Fibroblast of skin of abdomen (primary cell): ENCODE measurements at places on chromosomes 2 and 18.
A peak's percentile ranks its signal among the peaks of the same experiment; 100 is the strongest.

DNA sequence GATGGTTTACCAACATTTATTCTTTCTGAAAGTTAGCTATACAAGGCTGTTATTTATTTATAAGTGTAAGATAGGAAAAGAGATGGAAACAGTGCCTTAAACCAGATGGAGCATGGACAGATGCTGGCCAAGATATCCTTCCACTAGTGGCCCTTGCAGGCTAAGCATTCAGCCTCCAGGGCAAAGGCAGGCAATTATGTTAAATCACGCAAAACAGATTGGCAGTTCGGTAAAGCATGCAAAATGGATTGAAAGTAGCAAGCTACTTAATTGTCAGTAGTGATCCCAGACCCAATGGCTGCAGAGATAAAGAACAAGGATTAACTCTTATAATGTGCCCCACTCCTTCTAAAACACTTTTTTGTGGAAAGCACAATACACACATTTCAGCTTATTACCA, 105.4 kb upstream of the MAP4K3 start:
- DNase-seq, result no peak

- DNase-seq, result no peak
These were observed 486.8 kb downstream of the DPP10 start for GRCh38 chr2:114929225-114929624.

DNA sequence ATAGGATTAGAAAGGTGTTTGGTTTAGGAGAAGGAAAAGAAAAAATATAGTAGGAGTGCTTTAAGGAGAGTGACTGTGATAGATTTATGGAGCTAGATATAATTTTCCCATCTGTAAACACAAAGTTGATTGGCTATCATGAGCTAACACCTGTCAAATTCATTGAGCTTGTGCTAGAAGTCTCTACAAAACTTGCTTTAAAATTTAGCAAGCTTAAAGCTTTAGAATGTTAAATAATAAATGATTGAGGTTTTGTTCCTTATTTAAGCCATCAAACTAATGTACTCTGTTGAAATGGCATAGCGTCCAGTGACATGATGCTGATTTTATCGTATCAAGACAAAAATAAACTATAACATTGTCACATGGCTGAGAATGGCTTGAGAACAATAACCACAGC, 1497.4 kb upstream of the DDX18 start:
- no peak for DNase-seq

DNA sequence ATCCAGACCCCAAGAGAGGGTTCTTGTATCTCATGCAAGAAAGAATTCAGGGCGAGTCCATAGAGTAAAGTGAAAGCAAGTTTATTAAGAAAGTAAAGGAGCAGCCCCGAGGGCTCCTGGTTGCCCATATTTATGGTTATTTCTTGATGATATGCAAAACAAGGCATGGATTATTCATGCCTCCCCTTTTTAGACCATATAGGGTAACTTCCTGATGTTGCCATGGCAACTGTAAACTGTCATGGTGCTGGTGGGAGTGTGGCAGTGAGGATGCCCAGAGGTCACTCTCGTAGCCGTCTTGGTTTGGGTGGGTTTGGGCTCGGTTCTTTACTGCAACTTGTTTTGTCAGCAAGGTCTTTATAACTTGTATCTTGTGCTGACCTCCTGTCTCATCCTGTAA, 750.2 kb upstream of the FANCL start:
- DNase-seq, result no peak

DNA sequence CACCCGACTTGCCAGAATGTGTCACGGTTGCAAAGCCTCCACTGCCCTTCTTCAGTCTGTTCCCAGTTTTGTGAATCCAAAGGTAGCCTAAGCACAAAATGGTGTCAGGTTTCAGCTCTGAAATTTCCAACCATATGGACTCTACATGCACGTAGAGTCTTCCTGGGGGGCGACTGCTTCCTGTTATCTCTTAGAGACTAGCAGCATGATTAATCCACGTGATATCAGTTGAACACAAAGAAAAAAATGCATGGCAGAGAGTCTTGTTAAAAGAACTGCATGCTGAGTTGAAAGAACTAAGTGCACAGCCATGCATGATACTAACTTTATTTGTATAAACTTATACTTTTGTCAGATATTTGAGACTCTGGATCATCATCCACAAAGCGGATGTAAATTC, 404.4 kb downstream of the SOCS6 start:
- DNase-seq, result peak; percentile 45

DNA sequence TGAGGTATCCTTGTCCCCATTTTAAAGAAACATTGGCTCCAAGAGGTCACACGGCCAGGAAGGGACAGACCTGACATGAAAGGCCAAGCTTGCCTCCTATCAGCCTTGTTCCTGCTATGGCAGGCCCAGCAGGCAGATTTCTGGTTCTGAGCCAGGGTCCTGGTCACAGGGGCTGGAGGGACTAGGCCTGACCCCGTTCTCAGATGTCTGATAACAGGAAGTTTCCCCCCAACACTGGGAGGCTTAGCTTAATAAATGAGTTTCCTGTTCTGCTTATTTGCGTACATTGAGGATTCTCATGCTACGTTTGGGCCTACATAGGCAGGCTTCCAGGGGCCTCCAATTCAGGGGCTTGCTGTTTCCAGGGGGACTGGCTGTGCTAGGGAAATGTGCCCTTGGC, 107.8 kb upstream of the LTBP1 start:
- DNase-seq, result no peak

- DNase-seq, result peak; percentile 45
These were observed 2.5 kb downstream of the HTRA2 start for GRCh38 chr2:74532222-74532621.

GRCh38 chr2:190726255-190726654, 77.4 kb downstream of the NAB1 start:
- DNase-seq, result no peak

DNA sequence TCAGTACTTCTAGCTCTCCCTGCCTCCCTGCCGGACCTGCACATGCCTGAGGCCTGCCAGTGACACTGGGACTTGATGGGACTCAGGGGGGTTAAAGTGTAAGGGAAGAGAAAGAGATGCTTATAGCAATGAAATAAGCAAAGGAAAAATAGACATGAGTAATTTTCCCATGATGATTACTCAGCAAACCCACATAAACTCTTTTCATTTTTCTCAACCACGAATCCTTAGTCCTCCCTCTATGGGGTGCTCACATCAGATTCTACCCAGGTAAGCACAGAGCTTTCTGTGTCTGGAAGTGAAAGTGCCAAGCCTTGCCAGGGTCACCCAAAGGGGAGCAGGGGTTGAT, 44.8 kb upstream of the ANKRD62 start:
- peak; percentile 70 for DNase-seq

- DNase-seq, result peak; percentile 36
These were observed 98.9 kb upstream of the ODC1 start for GRCh38 chr2:10546975-10547391.

DNA sequence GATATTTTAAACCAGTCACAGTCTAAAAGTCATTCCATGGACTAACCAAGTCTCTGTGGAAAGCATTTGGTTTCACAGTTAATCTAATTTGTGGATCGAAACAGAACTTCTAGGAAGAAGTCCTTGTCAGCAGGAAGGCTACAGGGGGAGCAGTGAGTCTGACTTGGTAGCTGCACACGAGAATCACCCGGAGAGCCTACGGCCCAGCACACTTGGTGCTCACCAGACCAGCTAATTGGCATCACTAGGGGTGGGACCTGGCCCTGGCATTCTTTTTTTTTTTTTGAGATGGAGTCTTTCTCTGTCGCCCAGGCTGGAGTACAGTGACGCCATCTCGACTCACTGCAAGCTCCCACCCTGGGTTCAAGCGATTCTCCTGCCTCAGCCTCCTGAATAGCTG, 97.7 kb downstream of the ZNF532 start:
- no peak for DNase-seq

DNA sequence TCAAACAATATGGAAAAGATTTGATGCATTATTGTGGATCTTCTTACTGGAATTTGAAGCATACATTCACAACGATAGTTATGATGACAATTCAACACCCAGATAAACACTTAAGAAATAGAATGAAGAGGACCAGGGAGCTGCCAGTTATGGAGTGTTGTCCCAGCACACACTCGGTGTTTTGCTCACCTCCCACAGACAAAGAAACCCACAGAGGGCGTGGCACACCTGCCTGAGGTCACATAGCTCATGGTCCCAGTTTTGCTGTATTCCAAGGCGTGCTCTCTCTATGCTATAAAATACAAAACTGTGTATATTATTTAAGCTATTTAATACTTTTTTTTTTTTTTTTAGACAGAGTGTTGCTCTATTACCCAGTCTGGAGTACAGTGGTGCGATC, 31.1 kb downstream of the EFR3B start:
- no peak for DNase-seq

DNA sequence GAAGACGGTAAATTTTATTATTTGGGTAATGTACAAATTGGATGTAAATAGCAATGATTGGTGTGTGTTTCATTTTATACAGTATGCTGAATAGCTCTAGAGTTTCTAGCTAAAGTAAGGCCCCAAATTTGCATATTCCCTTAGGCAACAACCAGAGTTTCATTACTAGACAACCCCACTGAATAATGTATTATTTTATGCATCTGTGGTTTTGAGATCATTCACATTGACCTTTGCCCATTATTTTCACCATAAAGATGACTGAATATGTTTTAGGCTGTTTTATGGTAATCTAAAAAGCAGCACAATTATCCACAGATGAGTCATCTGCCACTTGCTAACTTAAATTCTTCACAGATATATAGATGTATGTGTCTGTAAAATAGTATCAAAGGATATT, 44.5 kb upstream of the C2orf74 start:
- DNase-seq, result peak; percentile 24

GRCh38 chr18:25133879-25134278, 218.1 kb downstream of the ZNF521 start:
- DNase-seq, result no peak

DNA sequence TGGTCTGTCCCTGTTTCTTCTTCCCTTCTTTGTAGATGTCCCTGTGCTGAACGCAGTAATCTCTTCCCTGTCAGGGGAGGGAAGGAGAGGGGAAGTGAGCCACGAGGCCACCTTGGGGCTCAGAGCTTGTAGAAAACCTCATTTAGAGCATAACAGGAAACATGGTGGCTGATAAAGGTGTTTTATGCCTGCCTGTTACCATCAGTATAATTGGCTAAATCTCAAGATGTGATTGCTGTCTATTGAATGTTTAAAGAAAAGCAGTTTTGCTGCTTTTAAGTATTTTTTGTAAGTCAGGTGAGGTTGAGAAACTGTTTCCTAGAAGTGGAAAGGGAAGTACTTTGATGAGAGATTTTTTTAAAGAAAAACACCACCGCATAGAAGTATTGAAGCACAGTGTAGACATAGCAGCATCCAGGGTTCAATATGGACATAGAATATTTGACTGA, 59.7 kb upstream of the PDK1 start:
- no peak for DNase-seq

GRCh38 chr2:218485986-218486667, 67.2 kb downstream of the VIL1 start:
- no peak for DNase-seq

DNA sequence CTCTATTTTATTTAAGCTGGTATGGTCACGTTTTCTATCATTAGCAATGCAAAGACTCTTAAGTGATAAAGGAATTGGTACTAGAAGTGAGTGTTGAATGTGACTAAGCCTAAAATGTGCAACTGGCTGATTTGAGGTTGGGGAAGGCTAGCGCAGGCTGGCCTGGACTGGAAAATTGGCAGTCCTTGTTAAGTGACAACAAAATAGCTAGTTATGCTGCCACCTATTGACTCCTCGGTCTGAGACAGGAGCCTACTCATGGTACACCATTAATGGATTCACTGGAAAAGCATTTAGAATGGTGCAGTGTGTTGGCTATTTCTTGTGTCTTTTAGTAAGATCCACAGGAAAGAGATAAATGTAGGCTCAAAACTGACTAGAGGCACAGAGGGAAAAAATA, 5.7 kb upstream of the WIPF1 start:
- peak; percentile 57 for DNase-seq

- DNase-seq, result no peak
These were observed 50.5 kb downstream of the SNED1 start for GRCh38 chr2:241048949-241049343.

- peak; percentile 84 for DNase-seq
These were observed 89.6 kb downstream of the MCFD2 start for GRCh38 chr2:46825939-46826568.

GRCh38 chr18:36139245-36139644, 9.5 kb downstream of the ELP2 start:
- no peak for DNase-seq

DNA sequence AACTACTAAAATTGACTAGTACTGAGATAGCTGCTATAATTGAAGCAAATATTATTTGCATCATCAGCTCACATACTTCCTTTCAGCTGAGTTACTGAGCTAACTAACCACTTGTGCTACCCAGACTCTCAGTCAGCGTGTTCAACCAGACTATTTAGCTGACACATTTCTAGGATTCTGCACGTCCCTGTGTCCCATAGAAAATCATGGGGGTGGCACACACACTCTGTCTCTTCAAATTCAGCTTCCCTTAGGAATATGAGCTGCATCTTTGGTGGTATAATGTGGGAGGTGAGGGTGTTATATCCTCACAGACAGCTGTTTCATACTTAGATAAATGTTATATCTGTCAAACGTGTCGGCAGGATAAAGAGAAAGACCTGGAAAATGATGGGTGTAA, 424.0 kb downstream of the CDH2 start:
- no peak for DNase-seq

GRCh38 chr2:218516614-218517013, 51.5 kb downstream of the USP37 start:
- no peak for DNase-seq

GRCh38 chr2:201858281-201859184, 52.2 kb downstream of the CDK15 start:
- DNase-seq, result peak; percentile 95

DNA sequence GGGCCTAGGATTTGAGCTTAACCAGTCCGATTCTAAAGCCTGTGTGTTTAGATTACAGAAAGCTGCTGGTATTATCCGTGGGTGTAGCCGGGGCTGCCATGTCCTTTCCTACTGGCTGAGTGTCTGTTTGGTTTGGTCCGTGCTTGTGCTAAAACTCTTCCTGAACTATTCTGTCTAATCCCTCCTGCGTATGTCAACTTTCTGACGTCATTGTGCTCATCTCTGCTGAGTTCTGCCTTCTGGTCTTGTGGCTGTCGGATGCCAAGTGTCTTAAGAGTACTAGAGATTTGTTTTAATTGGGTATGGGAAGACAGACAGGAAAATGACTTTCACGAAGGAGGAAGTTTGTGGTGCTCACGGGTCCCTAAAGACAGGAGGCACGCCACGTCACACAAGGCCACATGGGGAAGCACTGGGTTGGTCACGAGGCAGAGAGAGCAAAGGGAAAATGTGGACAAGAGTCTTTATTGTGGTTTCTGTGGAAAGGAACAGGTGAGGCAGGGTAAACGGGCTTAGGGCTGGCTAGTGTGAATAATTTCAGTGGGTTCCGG, 31.8 kb upstream of the NTSR2 start:
- no peak for DNase-seq

- DNase-seq, result no peak
These were observed 2.9 kb upstream of the B4GALT6 start for GRCh38 chr18:31686986-31687928.

GRCh38 chr2:66024391-66024790, 410.5 kb upstream of the MEIS1 start:
- no peak for DNase-seq
